ENCODE measurements at places on chromosomes 16 and 17.
A peak's percentile ranks its signal among the peaks of the same experiment; 100 is the strongest.

GRCh38 chr17:64520359-64520758 is 13.6 kb downstream of the CEP95 start:
- no peak for DNase-seq

DNA sequence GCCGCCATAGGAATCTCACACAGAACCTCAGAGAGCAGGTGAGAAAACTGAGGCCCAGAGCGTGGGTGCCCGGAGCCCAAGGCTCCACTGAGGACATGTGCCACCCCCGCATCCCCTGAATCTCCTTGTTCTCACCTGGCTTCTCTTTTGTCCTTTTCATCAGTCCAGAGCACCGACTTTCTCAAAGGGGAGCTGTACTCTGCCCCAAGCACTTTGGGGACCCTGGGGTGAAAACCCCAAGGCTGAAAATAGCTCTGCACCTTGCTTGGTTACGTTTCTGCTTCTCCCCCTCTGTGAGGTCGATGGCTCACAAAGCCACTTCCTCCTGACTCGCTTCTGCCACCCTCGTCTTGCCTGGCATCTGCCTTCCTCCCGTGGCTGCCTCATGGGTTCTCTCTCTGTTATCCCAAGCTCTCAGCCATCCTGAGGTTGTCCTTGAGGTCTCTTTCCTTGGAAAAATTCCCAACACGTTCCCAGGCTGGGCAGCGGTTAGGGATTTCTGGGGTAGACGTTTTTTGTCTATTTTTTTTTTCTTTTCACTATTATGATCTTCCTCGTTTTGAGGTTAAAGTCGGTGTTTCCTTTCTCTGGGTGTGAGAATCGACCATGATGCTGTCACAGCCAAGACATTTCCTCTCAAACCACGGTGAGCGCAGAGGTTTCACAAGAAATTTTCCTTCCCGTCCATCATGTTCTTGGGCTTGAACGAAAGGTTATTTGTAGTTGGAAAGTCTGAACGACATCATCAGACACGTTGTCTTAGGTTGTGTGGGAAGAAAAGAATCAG is 37.2 kb downstream of the IRF8 start:
- DNase-seq, result peak; percentile 13

- no peak for DNase-seq
Observed at GRCh38 chr16:29784901-29785500, 5.5 kb upstream of the KIF22 start.

DNA sequence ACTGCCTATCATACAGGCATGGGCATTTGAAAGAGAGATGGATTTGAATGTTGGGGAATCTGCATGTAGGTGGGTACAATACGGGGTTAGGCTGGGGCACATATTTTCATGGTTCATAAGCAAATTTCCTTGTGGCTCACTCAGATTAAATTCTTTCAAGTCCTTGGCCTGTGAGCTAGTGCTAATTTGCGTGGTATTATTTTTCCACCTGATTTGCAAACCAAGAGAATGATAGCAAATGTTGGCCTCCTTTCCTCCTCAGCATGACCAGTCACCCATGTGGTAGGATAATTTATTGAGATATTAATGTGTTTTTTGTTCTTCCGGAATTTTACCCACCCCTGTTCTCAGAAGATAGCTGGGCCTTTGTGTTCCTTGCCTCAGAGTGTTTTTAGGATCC is 22.9 kb downstream of the FAM20A start:
- DNase-seq, result no peak

GRCh38 chr16:54787045-54787444 is 143.6 kb upstream of the IRX5 start:
- no peak for DNase-seq

GRCh38 chr16:90047714-90048346 is 28.6 kb upstream of the DBNDD1 start:
- no peak for DNase-seq

- no peak for DNase-seq
Observed at GRCh38 chr17:19590451-19590850, 56.8 kb downstream of the SLC47A1 start.

GRCh38 chr16:2037647-2038381 is 9.8 kb downstream of the NTHL1 start:
- DNase-seq, result no peak

GRCh38 chr17:39195568-39196160 is 1.8 kb downstream of the CACNB1 start:
- no peak for DNase-seq

- DNase-seq, result no peak
Observed at GRCh38 chr17:2309338-2310154, 5.8 kb downstream of the SRR start.

DNA sequence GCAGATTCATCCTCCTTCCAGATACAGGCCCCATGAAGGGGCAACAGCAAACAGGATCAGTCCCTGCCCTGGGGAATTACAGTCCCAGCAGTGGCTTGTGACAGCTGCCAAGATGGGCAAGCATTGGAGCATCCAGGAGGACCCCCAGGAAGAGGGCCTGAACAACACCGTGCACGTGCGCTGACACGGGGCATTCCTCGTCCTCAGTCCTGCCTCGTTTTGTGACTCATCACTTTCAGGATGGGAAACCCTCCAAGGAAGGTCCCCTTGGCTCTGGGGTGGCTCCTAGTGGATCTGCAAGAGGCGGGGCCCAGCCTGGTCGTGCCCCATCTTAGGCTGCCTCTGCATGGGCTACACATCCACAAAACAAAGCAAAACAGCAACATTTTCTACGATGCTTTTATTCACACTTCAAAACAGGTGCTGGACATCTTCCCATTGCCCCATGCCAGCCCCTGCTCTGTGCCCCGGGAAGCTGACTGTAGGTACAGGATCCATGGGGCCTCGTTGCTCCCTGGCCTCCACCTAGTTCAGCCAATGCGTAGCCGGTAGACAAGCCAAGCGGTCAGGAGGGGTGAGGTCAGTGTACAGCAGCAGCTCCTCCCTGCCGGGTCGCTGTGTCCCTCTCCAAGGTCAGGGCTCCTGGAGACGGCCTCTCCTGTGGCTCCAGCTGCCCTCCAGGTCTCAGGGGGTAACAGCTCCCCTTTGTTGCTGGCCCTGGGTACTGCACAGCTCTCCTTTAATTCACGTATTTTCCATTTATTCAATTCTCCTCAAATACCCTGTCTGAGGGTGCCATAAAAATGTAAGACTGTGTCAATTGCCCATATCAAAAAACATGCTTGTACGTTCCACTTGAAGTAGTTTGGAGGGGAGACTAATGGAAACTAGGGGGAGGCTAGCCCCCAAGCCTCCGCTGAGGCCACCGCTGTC is 32.2 kb downstream of the ACTG1 start:
- peak; percentile 25 for DNase-seq

DNA sequence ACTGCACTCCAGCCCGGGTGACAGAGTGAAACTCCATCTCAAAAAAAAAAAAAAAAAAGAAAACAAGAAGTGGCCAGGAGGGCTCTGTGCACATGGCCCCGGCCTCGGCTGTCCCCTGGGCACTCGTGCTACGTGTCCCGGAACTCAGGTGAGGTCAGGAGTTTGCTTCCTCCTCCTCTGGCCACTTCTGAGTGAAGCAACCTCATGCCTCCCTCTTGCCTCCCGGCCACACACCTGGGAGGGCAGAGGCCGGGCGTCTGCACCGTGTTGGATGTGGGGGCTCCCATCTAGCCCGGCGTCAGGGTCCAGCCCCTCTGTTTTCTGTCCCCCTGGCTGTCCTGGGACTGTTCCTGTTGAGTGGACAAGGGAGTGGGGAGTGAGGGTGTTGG is 22.2 kb downstream of the ASPSCR1 start:
- DNase-seq, result no peak

- no peak for DNase-seq
Observed at GRCh38 chr17:70405492-70406220, 236.3 kb downstream of the KCNJ2 start.

DNA sequence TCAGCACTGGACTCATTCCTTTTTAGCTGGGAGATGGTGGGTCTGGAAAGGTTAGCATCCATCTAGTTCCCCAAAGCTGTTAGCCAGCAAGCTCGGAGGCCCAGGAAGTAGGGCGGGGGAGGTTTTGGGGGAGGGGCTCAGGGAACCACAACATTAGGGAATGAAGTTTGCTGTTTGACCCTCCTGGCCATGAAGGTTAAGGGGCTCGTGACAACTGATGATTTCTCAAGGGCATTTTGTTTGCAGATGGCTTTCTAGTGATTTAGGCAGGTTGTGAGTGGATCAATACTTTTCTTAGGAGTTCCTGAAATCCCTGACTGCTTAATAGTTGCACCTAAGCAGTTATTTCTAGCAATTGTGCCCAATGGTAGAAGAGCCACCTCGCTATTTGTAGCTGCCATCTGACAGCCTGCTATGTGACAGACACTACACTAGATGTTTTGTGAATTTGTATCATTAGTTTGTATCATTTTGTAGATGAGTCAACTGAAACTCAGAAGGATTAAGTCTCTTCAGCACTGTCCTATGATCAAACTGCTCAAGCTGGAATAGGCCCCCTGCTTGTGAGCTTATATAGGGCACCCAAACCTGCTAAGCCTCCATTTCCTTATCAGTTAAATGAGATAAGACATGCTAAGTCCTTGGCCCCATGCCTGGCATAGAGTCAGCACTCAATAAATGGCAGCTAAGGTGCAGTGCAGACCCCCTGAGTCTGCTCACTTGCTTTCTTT is 146.4 kb downstream of the IRX3 start:
- no peak for DNase-seq

DNA sequence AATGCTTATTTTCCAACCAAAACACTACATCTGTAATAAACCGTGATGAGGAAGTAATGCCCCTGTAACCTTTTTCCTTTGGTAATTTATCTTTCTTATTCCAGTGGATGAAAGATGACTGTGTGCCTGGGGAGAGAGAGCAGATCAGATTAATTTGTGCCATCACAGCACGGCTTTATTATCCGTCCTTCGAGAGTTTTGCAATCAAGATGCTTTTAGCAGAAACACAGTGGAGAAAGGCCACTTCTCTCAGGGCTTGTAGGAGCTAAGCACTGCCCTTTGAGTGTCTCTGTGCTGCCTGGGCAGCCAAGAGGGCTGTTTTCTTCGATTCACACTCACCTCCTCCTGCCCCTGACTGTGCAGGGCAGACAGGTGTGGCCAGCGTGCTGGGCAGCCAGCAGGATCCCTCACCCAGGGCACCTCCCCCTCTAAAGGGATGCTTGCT is 190.2 kb downstream of the PRKCA start:
- DNase-seq, result no peak

- peak; percentile 41 for DNase-seq
Observed at GRCh38 chr17:59370593-59371299, 39.3 kb downstream of the YPEL2 start.

DNA sequence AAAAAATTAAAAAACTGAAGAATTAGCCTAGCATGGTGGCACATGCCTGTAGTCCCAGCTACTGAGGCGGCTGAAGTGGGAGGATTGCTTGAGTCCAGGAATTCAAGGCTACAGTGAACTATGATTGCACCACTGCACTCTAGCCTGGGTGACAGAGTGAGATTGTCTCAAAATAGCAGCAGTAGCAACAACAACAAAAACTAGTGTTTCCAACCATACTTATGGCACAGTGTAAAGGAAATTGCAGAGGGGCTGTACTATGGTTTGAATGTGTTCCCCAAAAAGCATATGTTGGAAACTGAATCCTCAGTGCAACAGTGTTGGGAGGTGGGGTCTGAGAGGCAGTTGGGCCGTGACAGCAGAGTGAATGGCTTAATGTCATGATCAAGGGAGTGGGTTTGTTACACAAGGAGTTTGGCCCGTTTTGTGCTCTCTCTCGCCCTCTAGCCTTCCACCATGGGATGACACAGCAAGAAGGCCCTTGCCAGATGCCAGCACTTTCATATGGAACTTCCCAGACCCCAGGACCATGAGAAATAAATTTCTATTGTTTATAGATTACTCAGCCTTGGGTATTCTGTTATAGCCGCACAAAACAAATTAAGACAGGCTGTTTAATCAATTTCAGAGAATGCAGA is 70.0 kb downstream of the PGS1 start:
- no peak for DNase-seq

- no peak for DNase-seq
Observed at GRCh38 chr17:83182620-83183101, 103.3 kb downstream of the METRNL start.

DNA sequence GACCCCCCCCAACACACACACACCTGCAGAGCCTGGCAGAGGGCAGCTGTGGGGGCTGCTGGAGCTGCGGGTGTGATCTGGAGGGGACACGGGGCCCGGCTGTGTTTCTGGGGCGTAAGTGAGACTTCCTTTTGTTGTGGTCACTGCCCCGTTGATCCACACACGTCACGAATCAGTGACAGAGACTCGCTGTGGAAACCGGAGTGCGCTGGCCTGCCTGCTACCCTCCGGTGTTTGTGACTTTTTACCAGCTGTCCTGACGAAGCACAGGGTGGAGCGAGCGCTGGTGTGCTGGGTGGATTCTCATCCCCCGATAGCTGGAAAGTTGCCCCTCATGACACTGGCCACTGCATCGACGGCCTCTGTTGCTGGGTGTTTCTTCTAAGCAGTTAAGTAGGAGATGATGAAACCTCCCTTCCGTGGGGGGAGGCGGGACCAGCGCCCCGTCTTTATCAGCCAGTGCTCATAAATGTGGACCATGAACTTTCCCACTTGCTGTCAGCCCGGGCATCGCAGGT is 2.3 kb downstream of the METRNL start:
- no peak for DNase-seq

GRCh38 chr17:72206376-72206775 is 85.6 kb downstream of the SOX9 start:
- no peak for DNase-seq

DNA sequence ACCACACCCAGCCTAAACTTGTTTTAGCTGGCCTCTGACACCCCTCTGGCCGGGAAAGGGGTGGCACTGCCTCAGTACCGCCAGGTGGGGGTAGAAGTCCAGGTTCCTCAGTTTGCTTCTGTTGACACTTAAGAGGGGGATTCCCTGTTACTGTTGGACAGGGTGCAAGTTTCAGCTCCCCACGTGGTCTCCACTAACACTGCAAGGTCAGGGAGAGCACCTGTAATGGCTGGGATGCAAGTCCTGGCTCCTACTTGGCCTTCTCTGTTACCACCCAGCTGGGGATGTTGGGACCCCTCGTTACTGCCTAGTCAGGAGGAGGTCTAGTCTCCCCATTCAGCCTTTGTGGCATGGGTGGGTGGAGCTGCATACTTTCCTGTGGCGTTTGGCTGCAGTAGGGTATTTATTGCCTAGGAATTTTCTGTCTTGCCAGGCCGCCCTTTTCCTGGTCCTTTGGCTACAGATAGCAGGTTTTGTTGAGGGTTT is 10.6 kb upstream of the MFAP4 start:
- DNase-seq, result no peak

GRCh38 chr17:56297184-56297583 is 143.9 kb downstream of the ANKFN1 start:
- no peak for DNase-seq

DNA sequence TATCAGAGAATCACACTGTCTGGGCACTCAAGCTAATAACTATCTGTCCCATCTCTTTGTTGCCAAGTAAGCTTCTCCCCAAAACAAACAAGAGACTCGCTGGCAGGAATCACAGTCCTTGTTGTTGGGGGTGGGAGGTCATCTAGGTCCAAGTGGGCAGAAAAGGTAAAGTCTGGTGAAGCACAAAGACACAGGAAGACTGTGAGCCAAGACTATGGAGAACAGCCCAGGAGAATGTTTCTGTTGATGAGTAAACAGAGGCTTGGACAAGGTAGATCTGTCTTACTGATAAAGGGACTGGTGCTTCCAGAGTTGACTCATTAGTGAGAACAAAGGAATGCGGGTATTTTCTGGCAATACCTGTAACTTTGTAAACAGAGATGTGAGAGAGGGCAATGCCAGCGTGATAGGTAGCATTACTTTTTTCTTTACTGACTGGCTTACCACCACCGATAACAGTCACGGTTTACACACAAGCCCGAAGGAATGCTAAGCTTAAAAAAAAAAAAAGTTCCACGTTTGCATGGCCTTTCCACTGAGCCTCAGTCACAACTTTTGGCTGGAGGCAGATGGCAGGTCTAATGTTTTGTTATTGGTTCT is 11.5 kb upstream of the MMD start:
- DNase-seq, result no peak

GRCh38 chr16:88503374-88503770 is 50.3 kb downstream of the ZFPM1 start:
- DNase-seq, result no peak
